ENCODE measurements at places on chromosomes 13 and 19. TPM values are rescaled to one million over a fixed set of nuclear protein-coding genes. Genes with fewer than 3 reads are reported as not detected.

Gene EMP3
- total RNA-seq = 300 TPM

Gene SIGLECL1
- total RNA-seq = not detected

Gene C19orf81
- total RNA-seq = not detected

Gene THAP8
- total RNA-seq = 5.7 TPM

Gene CEACAM6
- total RNA-seq = not detected

Gene MATK
- 44.0 TPM for total RNA-seq

Gene SULT2B1
- total RNA-seq = not detected

Gene METTL21C
- total RNA-seq = not detected

Gene ZFR2
- total RNA-seq = 0.24 TPM

Gene ZNF700
- 25.7 TPM for total RNA-seq

Gene LIM2
- total RNA-seq = not detected

Gene RPS5
- total RNA-seq = 1,173 TPM

Gene PNMA8A
- not detected for total RNA-seq
